Ureter (tissue), 1 donor: ENCODE measurements at places on chromosomes 1 and 21. TPM values are rescaled to one million over a fixed set of nuclear protein-coding genes. Genes with fewer than 3 reads are reported as not detected.

DNA sequence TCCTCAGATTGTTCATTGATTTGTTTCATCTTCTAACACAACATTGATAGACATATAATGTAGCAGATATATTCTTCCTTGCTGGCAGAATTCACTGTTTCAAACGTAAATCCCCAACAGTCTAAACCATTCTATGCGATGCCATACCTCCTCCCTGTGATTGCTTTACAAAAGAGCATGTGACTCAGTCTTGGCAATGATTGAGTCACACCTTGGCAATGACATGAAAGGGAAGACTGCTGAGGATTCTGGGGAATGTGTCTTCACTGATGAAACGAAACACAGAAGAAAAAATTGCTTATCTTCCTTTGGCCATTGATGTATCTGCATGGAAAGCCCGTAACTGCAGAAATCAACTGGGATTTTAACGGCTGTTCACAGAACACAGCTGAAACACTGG lies 409.6 kb upstream of the ZRANB2 start:
- DNase-seq = no peak

GRCh38 chr1:192809307-192810252 lies 741 bp downstream of the RGS2 start:
- DNase-seq = peak; percentile 53

HTR6 gene
- not detected for total RNA-seq

PRPF38A gene
- 50.8 TPM for total RNA-seq

FALEC gene
- not detected for total RNA-seq

CHIA gene
- total RNA-seq = not detected
